Activated CD4-positive, alpha-beta memory T cell treated with anti-CD3 and anti-CD28 coated beads for 36 hours (primary cell): ENCODE measurements at places on chromosomes 16 and 17. TPM values are rescaled to one million over a fixed set of nuclear protein-coding genes. Genes with fewer than 3 reads are reported as not detected.

DNA sequence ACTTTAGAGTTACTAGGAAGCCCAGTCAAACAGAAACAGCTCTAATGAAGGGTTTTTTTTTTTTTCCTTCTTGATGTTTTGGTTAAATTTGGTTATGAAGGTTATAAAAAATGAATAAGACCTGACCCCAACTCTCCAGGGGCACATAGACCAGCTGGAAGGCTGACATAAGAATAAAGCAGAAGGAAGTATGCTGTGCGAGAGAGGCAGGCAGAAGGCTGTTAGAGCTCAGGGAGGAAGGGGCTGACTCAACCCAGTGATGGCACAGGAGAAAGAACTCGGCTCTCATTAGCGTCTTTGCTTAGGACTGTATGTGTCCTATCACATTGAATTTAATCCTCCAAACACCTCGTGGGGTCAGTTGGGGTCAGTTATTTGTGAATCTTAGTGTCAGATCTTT is 474.6 kb downstream of the PMP22 start:
- no peaks in the 10 kb centered on the region for H3K36me3 ChIP-seq
- H3K27ac ChIP-seq, result no peak overlapping the region
- no peak overlapping the region for H3K4me3 ChIP-seq
- no peaks in the 10 kb centered on the region for H3K4me1 ChIP-seq
- H3K27me3 ChIP-seq, result peaks cover 27% of the 10 kb centered on the region

DNA sequence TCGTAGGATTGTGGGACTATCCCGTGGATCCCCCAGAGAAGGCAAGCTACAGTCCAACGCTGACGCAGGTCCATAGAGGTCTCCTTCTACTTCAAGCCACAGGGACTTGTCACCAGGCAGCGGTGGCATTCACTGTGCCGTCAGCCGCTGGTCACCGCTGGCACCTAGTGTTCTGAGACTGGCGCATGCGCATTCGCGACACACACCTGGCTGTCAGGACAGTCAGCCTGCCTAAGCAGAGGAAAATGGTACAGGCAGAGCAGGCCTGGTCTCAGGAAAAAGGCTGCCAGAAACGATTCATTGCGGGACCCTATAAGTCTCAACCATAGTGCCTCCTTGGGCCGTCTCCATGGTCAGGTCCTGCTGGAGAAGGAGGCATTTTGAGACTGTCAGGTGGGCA is 138.0 kb upstream of the WSB1 start:
- H3K27ac ChIP-seq, result no peak overlapping the region
- no peaks in the 10 kb centered on the region for H3K27me3 ChIP-seq

DNA sequence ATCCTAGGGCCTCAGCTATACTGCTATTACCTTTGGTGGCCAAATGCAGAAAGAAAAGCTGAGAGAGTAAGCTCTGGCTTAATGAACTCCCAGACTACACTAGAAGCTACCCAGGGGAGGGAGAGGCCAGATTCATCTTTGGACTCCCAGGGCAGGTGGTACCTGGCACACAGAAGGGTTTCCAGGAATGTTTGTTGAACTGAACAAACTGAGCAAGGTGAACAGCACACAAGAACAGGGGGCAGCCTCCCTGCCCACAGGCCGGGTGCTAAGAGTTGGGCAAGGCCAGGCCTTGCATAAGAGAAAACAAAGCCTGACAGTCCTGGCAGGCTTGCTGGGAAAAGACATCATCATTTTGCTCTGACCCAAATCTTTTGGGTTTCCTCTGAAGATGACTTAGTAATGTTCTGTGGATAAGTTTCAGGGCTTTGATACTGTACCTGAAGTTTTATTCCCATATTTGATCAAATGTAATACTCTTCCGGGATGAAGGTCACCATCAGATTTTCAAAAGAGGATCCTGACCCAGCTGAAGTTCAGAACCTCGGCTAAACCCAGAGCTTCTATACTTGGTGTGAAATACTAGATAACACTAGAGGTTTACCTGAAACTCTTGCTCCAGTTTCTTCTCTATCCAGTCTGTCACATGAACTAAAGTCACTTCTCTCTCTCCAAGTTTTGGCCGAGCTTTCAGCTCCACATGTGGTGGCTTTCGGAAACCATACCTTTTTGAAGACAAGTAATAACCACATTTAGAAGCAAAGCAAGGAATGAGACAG is 20.5 kb upstream of the ERN1 start:
- no peak for DNase-seq
- peak overlapping the region; percentile 44 for H3K27ac ChIP-seq
- peaks cover 21% of the 10 kb centered on the region for H3K4me1 ChIP-seq
- H3K36me3 ChIP-seq, result peaks cover 16% of the 10 kb centered on the region
- no peaks in the 10 kb centered on the region for H3K27me3 ChIP-seq

DNA sequence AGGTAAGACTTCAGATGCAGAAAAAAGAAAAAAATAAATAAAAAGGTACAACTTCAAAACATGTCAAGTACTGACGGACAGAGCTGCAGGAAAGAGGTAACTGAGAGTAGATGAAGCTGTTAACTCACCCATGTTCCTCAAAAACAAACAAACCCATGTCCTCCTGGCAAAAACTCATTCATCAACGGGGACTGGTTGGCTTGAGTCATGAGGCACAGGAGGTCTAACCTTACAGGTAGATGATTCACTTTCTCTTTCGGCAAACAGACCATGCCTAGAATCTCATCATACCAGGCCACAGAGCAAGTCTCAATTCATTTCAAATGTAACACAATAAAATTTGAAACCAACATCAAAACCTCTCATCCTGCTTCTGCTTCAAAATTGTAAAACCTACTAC is 12.3 kb upstream of the FASN start:
- peaks cover 24% of the 10 kb centered on the region for H3K4me1 ChIP-seq
- no peak overlapping the region for H3K4me3 ChIP-seq
- no peaks in the 10 kb centered on the region for H3K36me3 ChIP-seq

GRCh38 chr17:75875182-75875939 is 3.0 kb downstream of the TRIM47 start:
- peaks cover 35% of the 10 kb centered on the region for H3K4me1 ChIP-seq
- peak overlapping the region; percentile 89 for H3K4me3 ChIP-seq
- H3K27ac ChIP-seq, result peak overlapping the region; percentile 92
- no peaks in the 10 kb centered on the region for H3K27me3 ChIP-seq
- DNase-seq, result no peak
- peaks cover 3% of the 10 kb centered on the region for H3K36me3 ChIP-seq

- peak; percentile 82 for DNase-seq
- peaks cover 69% of the 10 kb centered on the region for H3K4me1 ChIP-seq
- H3K27me3 ChIP-seq, result no peaks in the 10 kb centered on the region
- H3K27ac ChIP-seq, result peak overlapping the region; percentile 84
Observed at GRCh38 chr17:17119533-17119932, 77.3 kb downstream of the MPRIP start.

GRCh38 chr17:74512036-74512435 is 19.2 kb downstream of the CD300LB start:
- no peak overlapping the region for H3K27ac ChIP-seq
- H3K4me3 ChIP-seq, result no peak overlapping the region
- H3K4me1 ChIP-seq, result peaks cover 29% of the 10 kb centered on the region
- peaks cover 17% of the 10 kb centered on the region for H3K27me3 ChIP-seq
- peaks cover 12% of the 10 kb centered on the region for H3K36me3 ChIP-seq

DNA sequence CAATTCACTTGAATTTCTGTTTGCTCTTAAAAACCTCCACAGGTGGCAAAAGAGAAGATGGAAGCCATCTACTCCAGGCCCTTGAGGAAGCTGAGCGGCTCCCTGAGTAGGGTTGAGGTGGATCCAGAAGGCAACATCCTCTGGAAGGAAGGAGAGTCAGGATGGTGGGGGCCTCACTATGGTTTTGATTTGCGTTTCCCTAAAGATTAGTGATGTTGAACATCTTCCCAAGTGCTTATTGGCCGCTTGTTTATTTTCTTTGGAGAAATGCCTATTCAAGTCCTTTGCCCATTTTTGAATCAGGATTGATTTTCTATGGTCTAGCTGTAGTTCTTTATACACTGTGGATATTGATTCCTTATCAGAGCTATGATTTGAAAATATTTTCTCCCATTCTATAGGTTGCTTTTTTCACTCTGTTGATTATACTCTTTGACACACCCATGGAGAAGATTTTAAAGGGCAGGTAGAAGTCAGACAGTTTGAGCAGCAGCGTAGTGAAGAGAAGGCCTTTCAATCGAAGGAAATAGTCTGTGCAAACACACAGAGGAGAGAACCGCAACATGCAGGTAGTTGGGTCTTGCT is 58.6 kb downstream of the WSB1 start:
- H3K36me3 ChIP-seq, result no peaks in the 10 kb centered on the region
- H3K27me3 ChIP-seq, result peaks cover 1% of the 10 kb centered on the region
- peak overlapping the region; percentile 78 for H3K4me3 ChIP-seq
- H3K4me1 ChIP-seq, result peaks cover 27% of the 10 kb centered on the region
- peak overlapping the region; percentile 86 for H3K27ac ChIP-seq
- no peak for DNase-seq

DNA sequence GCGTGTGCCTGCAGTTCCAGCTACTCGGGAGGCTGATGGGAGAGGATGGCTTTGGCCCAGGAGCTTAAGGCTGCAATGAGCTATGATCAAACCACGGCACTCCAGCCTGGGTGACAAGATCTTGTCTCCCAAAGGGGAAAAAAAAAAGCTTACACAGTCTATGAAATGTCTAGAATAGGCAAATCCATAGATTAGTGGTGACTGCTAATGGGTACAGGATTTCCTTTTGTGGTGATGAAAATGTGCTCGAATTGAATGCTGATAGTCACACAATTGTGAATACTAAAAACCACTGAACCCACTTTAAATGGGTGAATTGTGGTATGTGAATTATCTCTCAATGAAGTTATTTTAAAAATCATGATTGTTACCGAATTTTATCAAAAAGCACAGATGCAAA is 14.9 kb downstream of the USP7 start:
- no peak for DNase-seq
- H3K4me1 ChIP-seq, result peaks cover 92% of the 10 kb centered on the region
- H3K27ac ChIP-seq, result no peak overlapping the region
- H3K36me3 ChIP-seq, result peaks cover 3% of the 10 kb centered on the region

DNA sequence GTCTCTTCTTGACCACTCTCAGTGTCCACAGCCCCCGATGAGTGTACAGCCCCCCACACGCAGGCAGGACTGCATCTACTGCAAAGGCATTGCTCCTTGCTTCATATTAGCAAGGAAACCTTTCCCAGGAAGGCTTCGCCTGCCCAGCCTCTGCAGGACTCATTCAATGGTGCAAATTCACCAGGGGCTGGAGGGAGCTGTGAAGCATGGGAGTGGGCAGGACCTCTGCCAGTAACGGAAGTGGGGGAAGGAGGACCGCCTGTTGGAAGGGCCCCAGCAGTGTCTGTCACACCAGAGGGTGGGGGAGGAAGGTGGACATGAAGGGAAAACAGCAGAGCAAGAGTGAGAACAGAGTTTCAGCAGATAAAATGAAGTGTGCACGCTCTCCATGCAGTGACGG is 2.5 kb downstream of the SPATA33 start:
- peaks cover 24% of the 10 kb centered on the region for H3K36me3 ChIP-seq
- H3K4me1 ChIP-seq, result peaks cover 31% of the 10 kb centered on the region
- DNase-seq, result no peak
- H3K27me3 ChIP-seq, result no peaks in the 10 kb centered on the region
- H3K4me3 ChIP-seq, result no peak overlapping the region

DNA sequence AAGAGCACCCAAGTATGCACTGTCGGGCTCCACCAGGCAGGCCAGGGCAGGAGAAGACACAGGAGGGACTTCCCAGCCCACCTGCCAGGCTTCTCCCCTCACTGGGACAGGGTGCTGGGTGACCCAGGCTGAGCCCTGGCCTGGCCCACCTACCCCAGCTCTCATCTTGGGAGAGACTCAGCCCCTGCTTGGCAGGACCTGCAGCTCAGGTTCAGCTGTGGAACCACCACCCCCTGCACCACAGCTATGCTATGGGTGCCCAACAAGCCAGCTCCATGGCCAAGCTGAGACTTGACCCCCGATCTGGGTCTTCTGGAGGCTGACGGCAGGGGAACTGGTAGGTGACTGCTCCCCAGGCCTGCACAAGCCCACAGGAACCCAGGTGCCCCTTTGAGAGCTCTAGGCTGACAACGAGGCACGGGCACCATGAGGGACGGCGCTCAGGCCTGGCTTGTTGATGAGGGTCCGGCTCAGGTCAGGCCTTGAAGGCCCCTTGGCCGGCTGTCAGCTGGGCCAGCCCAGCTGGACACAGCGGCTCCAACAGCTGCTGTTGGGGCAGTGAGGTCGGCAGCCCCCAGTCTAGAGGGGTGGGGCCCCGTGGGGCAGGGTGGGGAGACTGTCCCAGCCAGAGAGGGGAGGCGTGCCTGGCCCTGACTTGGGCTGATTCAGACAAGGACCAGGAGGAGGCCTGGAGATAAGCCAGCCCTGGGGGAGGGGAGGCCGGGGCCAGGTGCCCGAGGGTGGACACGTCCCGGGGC is 4.6 kb downstream of the RPUSD1 start:
- H3K36me3 ChIP-seq, result no peaks in the 10 kb centered on the region
- H3K4me1 ChIP-seq, result peaks cover 2% of the 10 kb centered on the region
- H3K4me3 ChIP-seq, result no peak overlapping the region
- H3K27me3 ChIP-seq, result peaks cover 3% of the 10 kb centered on the region
- H3K27ac ChIP-seq, result no peak overlapping the region
- DNase-seq, result no peak

DNA sequence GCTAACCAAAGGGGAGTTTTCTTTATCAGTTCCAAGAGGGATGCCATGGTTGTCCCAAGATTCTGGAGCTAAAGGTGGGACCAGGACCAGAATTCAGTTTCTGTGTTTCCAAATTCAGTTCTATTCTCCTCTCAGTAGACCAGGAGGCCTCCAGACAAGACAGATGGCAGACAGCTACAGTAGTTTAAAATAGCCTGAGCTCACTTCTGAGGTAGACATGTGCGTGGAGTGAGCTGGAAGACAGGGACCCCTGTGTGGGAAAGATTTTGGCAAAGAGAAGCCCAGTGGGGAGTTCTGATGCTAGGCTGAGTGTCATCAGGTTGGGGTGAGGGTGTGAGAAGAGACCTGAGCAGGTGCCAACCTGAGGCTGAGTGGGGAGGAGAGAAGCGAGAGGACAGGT is 95.4 kb downstream of the PRKCB start:
- peaks cover 42% of the 10 kb centered on the region for H3K4me1 ChIP-seq
- H3K4me3 ChIP-seq, result no peak overlapping the region

GRCh38 chr16:12976496-12976895 is 75.1 kb downstream of the SHISA9 start:
- no peaks in the 10 kb centered on the region for H3K27me3 ChIP-seq
- no peak overlapping the region for H3K4me3 ChIP-seq
- no peaks in the 10 kb centered on the region for H3K36me3 ChIP-seq
- no peak overlapping the region for H3K27ac ChIP-seq

- DNase-seq, result peak; percentile 82
- H3K27ac ChIP-seq, result peak overlapping the region; percentile 83
- peaks cover 7% of the 10 kb centered on the region for H3K36me3 ChIP-seq
- H3K4me1 ChIP-seq, result peaks cover 19% of the 10 kb centered on the region
- no peak overlapping the region for H3K4me3 ChIP-seq
Observed at GRCh38 chr17:18235743-18236256, 10.4 kb downstream of the LLGL1 start.

The TMEM204 gene
- 14.8 TPM for total RNA-seq

The CCL8 gene
- total RNA-seq, result not detected

The TK1 gene
- total RNA-seq, result 193 TPM

The PYDC1 gene
- not detected for total RNA-seq

The BHLHA9 gene
- total RNA-seq, result not detected

The GFAP gene
- not detected for total RNA-seq
